ENCODE measurements at places on chromosomes 3 and 15.

- DNase-seq = no peak
Observed at GRCh38 chr3:22141769-22142168, 390.8 kb upstream of the ZNF385D start.

- no peak for DNase-seq
Observed at GRCh38 chr3:71463617-71464016, 119.9 kb downstream of the FOXP1 start.

- no peak for DNase-seq
Observed at GRCh38 chr3:33380653-33381052, 59.6 kb downstream of the UBP1 start.

GRCh38 chr3:158711886-158712285 lies 20.4 kb downstream of the RARRES1 start:
- DNase-seq = peak; percentile 70

- no peak for DNase-seq
Observed at GRCh38 chr3:13193320-13194284, 120.4 kb upstream of the IQSEC1 start.

DNA sequence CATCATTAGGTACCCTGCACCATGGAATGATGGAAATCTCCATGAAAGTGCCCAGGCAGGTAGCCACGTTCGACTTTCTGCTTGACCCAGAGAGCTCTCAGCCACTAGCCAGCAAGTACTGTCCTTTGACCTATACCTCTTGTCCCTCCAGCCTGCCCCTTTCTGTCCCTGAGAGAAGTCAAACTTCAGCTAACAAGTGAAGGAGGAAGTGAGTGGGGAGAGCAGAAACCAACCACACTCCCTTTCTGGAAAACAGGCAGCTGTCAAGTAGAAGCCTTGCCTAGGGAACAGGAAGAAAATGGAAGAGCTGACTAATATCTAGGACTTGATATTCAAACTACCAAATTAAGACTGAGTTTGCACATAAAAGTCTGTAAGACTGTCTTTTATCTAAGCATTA lies 30.3 kb upstream of the FSTL1 start:
- DNase-seq = no peak

DNA sequence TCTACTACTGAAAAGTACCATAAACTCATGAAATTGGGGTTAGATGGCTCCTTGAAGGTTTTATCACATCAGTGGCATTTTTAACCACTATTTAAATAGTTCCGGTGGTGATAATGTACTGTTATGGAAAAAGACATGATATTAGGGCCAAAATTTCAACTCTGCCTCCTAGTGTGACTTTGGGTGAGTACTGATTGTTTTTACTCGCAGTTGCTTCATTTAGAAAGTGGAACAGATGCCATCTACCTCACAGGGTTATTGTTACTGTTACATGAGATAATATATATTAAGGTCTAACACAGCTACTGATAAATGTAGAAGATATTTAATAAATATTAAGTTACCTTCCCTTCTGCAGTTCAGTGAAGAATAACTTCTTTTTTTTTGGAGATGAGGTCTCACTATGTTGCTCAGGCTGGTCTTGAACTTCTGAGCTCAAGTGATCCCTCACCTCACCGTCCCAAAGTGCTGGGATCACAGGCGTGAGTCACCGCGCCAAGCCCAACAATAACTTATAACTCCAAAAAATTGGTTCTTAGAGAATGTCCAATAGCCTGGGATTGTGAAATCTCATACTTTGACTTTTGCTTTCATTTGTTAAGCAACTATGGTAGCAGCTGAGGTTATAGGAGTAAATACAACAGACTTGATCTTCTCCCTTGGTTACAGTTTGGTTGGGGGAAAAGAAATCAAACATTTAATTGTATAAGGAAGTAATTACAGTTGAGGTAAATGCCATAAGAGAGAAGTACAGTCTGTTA lies 48.3 kb downstream of the MEF2A start:
- peak; percentile 81 for DNase-seq

GRCh38 chr3:153051427-153052095 lies 110.5 kb upstream of the RAP2B start:
- peak; percentile 35 for DNase-seq

GRCh38 chr3:189108067-189108466 lies 63.7 kb upstream of the TPRG1 start:
- no peak for DNase-seq

- DNase-seq = peak; percentile 43
Observed at GRCh38 chr3:177050501-177051237, 146.6 kb downstream of the TBL1XR1 start.

DNA sequence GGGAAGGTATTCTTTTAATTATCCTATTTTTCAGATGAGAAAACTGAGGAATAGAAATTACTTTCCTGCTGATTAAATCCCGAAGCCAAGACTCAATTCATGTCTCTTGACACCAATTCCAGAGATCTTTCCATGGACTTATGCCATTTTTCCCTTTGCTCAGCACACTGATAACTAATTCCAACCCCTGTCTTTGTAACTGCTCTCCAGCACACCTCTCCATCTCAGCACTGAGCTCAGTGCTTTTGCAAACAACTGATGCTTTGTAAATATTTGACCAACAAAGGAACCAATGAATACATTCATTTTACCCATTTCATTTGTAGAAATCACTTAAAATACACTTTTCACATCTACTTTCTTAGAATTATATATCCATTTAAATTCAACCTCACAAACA lies 249.1 kb downstream of the IL5RA start:
- DNase-seq = no peak

GRCh38 chr3:130604806-130605205 lies 87.8 kb downstream of the COL6A6 start:
- DNase-seq = no peak

GRCh38 chr3:51860703-51861665 lies at the start of gene IQCF2:
Gene IQCF2, plus strand, starts transcription at chr3:51861615. Its CDS starts 52 bp downstream, at chr3:51861667.
- no peak for DNase-seq

DNA sequence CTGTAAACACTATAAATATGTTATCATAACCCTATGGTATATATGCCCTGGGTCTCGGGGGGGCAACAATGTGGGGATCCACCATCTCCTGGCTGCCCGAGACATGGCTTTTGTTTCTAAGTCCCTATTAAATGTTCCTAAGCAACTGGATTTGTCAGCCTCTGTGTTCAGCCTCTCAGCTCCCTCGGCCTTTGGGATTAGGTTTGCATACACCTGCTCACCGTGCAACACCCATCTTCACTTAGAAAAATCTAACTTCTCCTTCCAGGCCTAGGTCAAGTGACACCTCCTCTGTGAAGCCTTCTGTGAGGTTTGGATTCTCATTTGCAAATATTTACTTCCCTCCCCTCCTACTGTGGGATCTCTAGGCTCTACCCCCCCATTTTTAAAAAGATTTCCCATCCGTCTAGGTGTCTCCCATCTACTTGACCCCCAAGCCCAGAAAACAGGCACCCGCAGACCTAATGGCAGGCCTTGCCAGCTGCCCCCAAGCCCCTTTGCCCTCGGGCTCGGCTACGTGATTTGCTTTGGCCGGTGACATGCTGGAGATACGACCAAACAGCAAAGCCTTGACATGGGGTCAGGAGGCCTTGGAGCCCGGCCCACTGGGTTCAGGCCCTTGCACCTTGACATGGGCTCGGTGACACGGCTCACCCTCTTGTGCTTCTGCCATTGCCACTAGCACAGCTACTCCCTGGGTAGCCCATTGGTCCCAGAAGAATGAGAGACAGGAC lies 66.0 kb upstream of the BLM start:
- no peak for DNase-seq

DNA sequence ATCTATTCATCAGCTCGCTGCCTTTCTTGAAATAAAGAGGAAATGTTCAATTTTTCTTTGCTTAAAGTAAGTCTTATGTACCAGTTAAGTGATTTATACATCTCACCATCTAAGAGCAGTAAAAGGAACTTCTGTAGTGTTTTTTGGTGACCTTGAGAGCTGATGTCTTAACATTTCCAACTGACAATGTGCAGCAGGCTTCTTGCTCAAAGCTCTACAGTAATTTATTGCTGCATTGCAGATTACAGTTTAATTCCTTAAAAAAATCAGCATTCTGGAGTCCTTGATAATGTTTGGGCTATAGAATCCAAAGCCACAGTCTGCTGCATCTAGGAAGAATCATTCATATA lies 61.6 kb downstream of the DIPK2A start:
- DNase-seq = no peak

DNA sequence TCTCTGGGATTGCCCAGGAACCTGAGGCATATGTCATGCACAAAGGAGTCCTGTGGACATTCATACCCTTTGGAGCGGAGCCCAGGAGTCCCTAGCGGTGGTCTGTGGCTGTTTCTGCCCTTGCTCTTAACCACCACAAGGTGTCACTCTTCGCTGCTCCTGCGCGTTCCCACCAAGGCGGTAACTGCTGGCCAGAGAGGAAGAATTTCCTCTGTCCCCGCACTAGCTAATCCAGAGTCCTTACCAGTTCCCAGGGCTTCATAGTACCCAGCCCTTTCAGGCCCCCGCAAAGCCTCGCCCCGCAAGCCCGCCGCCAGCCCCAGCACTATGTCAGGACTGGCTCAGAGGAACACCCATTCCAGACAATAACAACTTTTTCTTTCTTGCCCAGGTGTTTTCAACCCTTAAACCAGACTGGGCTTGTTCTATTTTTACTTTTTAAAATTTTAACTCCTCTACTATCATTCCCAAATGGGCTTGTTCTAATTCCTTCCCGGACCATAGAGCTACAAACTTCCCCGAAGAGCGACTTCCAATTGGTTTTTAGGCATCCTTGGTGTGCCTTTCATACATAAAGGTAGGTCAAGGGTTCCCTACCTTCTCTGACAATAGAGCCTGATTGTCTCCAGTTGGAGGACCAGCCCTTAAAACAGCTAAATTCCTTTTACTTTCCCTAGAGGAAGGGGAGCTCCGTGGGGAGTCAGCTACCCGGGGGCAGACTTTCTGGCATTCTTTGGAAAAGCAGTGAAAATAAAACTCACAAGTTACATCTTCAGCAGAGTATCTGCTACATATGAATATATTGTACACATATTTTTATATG lies 31.8 kb upstream of the ZNF774 start:
- peak; percentile 79 for DNase-seq
